Astrocyte of the hippocampus (primary cell): ENCODE measurements at places on chromosomes 2 and 18.
A peak's percentile ranks its signal among the peaks of the same experiment; 100 is the strongest.

GRCh38 chr2:59233920-59234319, 992.8 kb upstream of the FANCL start:
- no peak for DNase-seq

- DNase-seq: no peak
Measured at GRCh38 chr18:39454866-39455265, 1889.3 kb upstream of the CELF4 start.

- peak; percentile 74 for DNase-seq
Measured at GRCh38 chr2:174023591-174024523, 58.7 kb upstream of the SP3 start.

- DNase-seq: no peak
Measured at GRCh38 chr2:6933911-6934310, 16.7 kb downstream of the RNF144A start.

DNA sequence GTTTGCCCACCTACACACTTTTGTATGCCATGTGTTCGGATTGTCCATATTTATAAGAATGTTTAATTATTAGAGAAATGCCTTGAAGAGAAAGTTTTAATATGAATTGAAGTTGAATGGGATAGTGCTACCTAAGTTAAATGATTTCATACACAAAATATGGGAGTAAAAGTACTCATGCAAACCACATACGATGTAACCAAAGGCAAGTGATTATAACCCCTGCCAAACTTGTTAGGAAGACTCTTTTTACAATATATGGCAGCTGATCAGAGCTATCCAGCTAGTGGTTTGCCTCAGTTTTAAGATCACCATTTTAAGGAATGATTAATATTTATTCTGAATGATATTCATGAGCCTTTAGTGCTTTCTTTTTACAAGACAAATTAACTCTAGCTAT, 106.7 kb downstream of the MYO1B start:
- DNase-seq: no peak

DNA sequence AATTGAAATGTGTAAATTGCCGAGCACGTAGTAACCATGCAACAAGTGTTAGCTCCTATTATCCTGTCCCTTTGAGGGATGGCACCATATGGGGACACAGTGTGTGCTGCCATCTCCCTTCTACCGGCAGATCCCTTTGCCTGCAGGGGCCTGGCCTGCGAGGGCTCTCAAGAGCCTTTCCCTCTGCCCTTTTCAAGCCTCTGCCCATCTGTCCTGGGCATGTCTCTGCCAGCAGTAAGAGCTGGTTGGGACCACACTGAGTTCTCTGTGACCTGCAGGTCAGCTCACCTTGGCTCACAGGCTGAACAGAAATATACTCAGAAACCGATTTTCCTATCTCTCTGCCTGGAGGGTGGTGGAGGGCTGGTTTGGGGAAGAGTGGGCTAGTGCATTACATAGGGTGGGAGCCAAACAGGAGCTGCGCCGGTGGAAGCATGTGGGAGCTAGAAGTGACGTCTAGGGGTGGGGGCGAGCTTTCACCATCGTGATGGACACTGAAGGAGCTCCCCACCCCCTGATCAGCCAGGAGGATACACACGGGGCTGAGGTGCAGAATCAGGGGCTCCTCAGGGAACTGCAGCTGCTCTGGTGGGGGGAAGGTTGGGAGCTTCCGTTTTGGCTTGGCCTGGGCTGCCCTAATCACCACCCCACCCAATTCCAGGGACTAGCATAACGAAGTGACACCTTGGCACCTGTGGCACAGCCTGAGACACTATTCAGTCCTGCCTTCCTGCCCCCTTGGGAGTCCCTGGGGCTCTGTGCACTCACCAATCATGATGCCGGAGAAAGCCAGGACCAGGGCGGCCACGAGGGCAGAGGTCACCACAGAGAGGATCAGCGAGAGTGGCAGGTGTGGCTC, 109.7 kb downstream of the CLIP4 start:
- DNase-seq: no peak

- DNase-seq: peak; percentile 7
Measured at GRCh38 chr2:166831930-166832329, 56.4 kb upstream of the XIRP2 start.

- no peak for DNase-seq
Measured at GRCh38 chr2:57126410-57126809, 920.2 kb upstream of the VRK2 start.

DNA sequence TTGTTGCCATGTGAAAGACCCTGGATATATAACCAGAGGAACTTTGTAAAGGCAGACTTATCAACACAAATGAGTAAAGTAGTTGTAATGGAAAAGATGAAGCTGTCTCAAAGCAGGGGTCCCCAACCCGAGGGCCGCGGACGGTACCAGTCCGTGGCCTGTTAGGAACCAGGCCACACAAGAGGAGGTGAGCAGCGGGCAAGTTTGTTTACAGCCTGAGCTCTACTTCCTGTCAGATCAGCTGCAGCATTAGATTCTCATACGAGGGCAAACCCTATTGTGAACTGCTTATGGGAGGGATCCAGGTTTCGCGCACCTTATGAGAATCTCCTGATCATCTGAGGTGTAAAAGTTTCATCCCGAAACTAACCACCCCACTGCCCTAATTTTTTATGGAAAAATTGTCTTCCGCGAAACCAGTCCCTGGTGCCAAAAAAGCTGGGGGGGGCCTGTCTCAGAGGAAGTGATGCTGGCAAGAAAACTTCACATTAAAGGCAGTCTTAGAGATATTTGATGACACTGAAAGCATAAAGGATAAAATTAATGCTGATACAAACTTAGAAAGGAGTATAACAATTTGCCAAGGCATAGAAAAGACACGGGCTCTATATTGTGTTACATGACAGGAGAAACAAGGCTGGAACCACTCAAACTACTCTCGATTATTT, 57.5 kb upstream of the MSTN start:
- no peak for DNase-seq

DNA sequence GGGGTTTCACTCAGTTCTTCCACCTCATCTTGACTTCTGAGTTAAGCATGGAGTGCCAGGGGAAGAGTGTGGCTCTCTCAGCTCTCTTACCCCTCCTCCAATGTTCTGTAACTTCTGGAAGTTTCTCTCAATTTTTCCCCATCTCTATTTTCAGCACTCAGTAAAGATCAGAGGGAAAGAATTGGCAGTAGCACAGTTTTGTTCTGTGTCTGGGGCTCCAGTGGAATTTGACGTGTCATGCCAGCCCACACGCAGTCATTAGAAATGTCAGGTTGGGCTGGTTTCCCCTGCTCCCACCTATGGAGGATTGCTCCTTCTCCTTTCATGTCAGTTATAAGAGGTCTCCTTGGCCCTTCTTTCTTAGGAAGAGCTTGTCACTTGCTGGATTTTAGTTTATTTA, 104.6 kb upstream of the COL3A1 start:
- peak; percentile 69 for DNase-seq

DNA sequence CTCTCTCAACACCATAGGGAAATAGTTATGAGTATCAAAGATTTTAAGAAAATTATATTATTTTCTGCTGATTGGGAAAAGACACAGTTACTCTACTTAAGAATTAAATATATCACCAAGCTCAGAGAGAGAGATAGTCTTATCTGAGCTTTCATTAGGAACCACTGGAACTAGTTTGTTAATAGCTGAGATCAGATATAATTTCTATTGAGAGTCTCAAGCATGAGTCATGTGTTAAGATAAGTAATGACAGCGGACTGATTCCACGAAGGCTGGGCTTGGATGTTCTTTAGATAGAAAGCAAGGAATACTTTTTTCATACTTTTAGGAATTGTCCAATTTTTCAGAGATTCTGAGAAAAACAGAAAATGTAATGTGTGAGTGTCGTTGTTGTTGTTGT, 44.4 kb upstream of the RBM44 start:
- DNase-seq: no peak

DNA sequence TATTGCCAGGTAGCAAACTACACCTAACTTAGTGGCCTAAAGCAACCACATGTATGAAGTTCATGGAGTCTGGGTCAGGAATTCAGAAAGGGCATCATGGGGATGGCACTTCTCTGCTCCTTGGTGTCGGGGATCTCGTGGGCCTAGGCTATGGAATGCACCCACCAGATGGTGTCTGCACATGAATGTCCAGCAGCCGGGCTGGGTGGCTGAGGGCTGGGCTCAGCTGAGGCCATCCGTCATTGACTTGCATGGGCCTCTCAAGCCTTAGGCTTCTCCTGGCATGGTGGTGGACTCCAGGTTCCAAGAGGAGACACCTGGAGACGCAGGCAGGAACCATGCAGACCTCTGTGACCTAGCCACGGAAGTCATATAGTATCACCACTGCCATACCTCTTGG, 26.0 kb upstream of the RPL31 start:
- DNase-seq: no peak

- DNase-seq: no peak
Measured at GRCh38 chr2:149042881-149043280, 4.4 kb downstream of the LYPD6B start.

GRCh38 chr2:169734169-169734847, 676 bp downstream of the KLHL23 start:
- DNase-seq: peak; percentile 59

- DNase-seq: no peak
Measured at GRCh38 chr2:183244300-183244844, 120.1 kb downstream of the NUP35 start.

DNA sequence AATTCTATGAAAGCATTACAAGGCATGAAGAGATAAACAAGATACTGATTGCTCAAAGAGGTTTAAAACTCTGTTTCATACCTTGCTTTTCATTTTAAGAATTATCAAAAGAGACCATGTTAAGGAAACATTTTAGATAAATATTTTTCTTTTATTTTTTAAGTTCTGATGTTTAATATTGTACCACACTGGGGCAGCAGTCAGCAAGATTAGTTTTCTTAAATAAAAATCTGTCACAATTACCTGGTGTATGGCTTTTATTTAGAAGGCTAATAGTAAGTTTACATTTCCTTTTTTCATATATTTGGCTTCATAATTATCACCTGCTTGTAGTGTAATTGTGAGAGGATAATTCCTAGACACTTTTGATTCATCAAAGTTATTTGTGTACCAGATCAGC, 46.4 kb downstream of the ZNF804A start:
- DNase-seq: peak; percentile 7

- peak; percentile 55 for DNase-seq
Measured at GRCh38 chr2:74498500-74499266, 720 bp downstream of the LBX2 start.

DNA sequence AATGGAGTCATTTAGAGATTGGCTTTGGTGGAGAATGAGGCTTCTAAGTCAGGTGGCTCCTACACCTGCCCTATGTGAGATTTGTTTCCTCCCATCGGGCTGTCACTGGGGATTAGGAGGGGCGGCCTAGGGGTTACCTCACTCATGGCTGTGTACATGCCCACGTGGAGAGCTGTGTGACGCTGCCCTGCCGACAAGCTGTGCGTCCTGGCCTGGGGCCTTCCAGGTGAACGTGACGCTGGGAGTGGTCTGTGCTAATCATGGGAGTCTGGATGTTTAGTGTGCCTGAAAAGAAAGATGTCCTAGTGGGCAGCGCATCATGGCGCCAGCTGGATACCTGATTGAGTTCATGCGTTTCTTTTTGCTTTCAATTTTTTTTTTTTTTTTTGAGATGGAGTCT, 14.0 kb downstream of the ASB1 start:
- no peak for DNase-seq

DNA sequence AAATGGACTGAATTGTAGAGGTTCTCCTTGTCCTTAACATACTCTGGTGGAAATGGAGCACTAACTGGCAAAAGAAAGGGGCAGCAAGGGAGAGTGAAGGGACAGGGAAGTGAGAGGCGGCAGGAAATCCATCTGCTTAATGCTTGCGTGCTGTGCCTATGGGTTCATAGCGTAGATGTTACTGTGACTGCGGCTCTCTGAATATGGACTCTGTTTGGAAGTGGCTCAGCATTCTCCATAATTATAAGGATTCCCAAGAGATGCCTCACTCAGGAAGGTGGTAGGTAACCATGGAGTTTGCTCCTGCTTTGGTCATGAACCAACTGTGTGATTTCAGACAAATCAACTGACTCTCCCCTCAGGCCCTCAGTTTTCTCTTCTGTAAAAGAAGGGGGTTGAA, 50.0 kb downstream of the MYO3B start:
- no peak for DNase-seq

- DNase-seq: no peak
Measured at GRCh38 chr18:66966171-66966570, 362.3 kb upstream of the CDH19 start.

- no peak for DNase-seq
Measured at GRCh38 chr2:10022041-10022421, 21.3 kb upstream of the KLF11 start.

DNA sequence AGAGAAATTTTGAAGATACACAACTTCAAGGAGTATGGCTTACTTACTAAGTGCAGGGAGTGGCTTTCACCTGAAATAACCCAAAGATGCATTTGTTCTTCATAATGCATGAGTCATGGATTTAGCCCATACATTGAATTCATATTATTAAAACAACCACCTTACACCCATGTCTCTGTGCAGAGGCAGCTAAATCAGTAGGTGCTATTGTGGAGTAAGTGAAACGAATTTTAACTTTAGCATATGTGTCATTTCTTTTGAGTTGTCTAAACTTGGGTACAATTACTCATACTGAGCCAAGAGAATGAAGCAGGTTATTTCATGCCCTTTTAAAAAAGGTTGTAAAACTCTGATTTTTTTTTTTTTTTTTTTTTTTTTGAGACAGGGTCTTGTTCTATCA, 11.0 kb upstream of the ANKRD29 start:
- DNase-seq: no peak
